Left hindlimb (tissue), 1 donor: ENCODE measurements at places on chromosomes 5 and 9.
A peak's percentile ranks its signal among the peaks of the same experiment; 100 is the strongest.

DNA sequence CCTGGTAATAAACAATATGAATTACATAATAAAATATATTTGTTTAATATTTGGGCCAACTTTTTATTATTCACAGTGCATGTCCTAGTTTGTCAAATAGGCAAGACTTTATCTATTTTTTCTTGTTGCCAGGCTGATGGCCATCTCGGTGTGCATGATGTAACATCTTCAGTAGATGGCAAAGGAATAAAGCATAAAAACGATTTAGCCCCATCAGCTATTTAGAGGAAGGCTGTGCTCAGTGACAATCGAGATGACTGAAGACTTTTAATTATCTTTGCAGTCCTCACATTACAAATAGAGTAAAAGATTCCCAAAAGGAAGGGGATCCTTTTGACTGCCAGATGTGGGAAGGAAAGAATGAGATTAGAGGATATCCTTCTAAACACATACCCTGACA lies 358.5 kb downstream of the PTPRD start:
- no peak for DNase-seq

GRCh38 chr9:119802133-119802532 lies 432.9 kb upstream of the BRINP1 start:
- DNase-seq, result no peak

DNA sequence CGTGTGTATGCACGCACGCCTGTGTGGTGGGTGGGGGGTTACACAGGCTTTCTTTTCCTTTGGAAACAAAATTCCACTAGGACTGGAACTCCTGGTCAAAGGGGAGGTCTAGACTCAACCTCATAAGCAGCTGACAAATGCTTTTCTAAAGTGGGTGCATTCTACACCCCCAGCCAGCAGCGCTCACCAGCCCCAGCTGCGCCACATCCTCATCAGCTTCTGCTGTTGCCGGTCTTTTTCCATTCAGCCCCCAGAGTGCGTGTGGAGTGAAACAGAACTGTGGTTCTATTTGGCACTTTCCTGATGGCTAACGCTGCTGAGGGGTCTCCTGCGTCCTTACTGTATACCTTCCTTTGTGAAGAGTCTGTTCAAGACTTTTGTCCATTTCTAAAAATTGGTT lies 77.6 kb upstream of the SARDH start:
- no peak for DNase-seq

GRCh38 chr5:143094087-143094521 lies 309.4 kb downstream of the NR3C1 start:
- no peak for DNase-seq

DNA sequence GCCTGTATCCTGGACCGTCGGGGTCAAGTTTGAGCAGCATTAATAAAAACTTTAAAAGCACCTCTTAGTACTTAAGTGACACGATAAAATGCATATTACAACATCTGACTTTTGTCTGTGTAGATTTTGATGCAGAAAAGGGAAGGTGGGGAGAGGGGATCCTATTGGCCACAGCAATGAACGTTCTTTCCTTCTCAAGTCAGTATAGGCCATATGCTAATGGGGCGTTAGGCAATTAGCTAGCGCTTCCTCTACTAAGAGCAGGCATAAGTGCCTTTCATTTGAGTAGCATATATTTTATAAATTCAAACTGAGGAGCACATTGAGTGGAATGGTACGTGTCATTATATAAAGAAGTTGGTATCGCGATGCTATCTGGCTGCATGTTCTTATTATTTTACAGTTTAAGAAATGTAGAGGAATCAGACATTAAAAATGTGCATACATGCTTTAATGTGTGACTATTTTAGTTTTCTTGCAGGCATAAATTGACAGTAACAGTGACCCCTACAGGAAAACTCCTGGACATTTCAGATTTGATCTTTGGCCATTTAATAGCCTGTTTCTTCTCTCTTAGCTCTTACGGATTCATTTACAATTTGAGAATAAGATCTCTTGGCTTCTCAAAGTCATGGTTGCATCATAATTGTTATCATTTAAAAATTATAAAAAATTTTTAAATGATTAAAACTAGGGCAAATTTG lies 1.1 kb upstream of the GNA14 start:
- no peak for DNase-seq

- DNase-seq, result peak; percentile 67
Measured at GRCh38 chr5:134439210-134439654, 27.6 kb upstream of the CDKN2AIPNL start.

GRCh38 chr5:6527749-6528455 lies 79.2 kb downstream of the UBE2QL1 start:
- DNase-seq, result no peak

DNA sequence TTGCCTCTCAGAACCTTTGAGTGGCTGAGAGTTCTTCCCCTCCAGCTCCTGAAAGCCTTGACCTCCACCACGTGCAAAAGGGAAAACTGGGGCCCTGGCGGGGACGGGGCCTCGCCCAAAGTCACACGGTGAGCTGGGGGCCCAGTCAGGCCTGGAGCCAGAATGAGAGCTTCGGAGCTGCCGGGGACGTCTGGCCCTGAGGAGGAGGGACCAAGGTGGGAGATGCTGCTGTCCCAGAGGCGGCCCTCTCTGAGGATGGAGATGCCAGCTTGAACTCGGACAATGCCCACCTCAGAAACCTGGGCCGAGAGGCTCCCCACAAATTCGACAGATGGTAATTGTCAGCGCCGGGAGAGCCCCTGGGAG lies 643 bp downstream of the AK8 start:
- no peak for DNase-seq

GRCh38 chr5:177496070-177496726 lies 1.2 kb downstream of the PDLIM7 start:
- no peak for DNase-seq

DNA sequence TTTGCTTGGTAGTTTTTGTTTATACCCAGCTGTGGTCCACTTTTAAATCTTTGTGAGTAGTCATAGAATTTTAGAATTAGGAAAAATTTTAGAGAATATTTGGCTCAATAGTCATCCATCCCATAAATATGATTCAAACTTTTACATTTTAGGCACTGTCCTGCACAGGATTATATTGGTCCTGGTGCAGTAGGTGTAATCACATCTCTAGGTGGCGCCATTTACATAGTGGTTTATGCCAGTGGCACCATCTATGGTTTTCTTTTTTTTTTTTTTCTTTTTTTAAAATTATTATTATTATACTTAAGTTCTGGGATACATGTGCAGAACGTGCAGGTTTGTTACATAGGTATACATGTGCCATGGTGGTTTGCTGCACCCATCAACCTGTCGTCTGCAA lies 260.7 kb upstream of the KCNN2 start:
- DNase-seq, result no peak

DNA sequence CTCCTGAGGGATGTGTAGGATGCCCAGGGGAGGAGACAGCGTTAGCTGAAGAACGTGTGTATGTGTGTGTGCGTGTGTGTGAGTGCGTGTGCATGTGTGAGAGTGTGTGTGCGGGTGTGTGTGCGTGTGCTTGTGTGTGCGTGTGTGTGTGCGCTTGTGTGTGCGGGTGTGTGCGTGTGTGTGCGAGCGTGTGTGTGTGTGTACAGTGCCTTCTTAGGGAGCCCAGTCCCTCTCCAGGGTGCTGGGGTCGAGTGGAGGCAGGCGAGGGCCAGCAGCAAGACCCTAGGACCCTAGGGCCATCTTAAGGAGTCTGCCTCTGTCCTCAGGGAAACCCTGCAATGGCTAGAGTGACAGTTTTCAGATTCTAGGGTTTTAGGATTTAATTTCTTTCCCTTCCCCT lies 26.0 kb upstream of the STXBP1 start:
- no peak for DNase-seq

DNA sequence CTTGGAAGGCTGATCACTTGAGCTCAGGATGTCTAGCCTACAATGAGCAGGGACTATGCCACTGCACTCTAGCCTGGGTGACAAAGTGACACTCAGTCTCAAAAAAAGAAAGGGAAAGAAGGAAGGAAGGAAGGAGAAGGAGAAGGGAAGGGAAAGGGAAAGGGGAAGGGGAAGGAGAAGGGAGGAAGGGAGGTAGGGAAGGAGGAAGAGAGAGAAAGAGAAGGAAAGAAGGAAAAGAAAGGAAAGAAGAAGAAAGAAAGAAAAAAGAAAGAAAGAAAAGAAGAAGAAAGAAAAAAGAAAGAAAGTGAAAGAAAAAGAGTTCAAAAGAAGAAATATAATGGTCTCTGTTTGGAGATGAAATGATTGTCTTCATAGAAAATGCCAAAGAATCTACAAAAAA lies 10.8 kb upstream of the CSF1R start:
- DNase-seq, result no peak

DNA sequence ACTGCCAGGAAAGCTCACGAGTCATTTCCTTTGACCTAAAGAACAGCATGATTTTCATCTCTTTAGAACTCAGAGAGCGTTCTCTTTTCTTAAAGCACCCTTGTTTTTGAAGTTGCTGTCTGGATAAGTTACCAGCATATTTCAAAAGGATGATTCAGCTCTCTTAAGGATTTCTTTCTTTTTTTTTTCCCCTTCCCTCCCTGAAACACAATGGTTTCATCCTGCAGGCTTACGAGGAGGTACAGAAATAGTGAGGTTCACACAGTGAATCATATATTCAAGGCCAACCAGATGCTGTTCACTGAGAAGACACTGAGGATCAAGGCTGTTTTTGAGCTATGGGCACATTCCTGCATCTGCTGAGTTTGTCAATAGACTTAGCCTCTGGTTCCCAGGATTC lies 257.2 kb downstream of the KIF4B start:
- DNase-seq, result no peak

DNA sequence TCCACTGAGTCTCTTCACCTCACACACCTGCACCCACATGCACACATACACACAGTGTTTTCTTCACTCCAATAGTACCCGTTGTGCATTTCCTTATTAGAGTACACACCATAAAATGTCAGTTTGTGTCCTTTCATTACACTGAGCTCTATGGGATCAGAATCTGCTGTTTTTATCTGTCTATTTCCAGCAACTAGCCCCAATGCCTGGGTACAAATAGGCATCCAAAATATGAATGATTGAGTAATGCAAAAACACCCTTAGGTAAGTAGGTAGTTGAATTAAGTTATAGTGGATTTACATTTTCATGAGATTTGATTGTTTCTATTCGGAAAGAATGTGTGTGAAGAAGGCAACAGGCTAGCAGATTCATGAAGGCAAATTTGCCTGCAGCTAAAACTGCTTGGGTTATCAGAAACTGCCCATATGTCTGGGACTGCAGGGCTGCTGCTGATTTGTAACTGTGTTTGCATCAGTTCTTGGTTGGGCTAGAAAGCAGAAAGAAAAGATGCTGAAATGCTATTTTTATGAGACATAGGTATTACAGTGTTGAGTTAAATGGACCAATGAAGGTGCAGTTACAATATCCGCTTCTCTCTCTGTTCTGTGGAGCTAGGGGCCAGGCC lies 26.9 kb downstream of the PPP3R2 start:
- DNase-seq, result no peak

DNA sequence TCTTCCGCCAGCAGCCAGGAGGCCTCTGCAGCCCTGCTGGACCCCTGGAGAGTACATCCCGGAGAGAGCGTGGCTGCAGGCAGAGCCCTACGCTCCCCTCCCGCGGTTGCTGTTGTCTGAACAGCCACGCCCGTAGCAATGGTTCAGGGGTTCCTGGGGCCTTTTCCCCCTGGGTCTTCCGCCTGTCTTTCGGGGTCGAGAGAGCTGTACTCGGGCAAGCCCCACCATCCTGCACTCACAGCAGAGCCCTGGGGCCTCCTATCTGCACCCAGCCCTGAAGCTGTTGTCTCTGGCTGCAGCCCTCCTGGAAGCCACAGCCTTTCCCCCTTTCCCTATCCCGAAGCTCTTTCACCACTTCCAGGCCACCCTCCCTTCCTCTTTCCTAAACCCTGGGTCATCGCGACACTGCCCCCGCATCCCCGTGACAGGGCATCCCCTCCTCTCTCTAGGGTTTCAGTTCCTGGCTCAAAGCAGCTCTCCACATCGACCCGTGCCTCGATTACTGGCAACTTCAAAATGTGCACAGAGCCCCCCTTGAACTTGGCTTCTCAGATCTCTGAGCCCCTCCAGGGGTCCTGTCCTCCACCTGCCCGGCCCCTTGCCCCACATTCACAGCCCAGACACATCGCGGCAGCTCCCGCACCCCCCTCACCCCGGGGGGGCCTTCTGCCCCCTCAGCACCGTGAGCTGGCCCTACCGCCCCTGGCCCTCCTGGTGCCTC lies 43.9 kb upstream of the CEP72 start:
- no peak for DNase-seq

DNA sequence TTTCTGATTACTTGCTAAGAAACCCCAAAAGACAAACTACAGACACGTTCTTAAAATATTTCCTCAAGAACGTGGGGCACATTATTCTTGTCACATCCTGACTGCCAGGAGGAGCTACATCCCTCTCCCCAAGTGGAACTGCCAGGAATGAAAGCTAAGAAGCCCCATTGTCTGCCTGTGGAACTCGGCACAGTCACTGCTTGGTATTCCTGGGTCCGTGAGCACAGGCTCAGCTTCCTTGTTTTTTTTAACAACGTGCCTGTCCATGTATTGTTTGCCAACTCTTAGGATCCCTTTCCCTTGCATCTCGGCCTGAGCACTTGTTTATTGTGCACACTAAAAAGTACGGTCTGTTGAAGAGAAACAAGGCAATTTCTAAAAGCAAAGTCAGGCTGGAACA lies 47.0 kb upstream of the SELENOP start:
- DNase-seq, result no peak

- DNase-seq, result peak; percentile 93
Measured at GRCh38 chr9:127897193-127897692, 2.2 kb downstream of the ST6GALNAC6 start.

DNA sequence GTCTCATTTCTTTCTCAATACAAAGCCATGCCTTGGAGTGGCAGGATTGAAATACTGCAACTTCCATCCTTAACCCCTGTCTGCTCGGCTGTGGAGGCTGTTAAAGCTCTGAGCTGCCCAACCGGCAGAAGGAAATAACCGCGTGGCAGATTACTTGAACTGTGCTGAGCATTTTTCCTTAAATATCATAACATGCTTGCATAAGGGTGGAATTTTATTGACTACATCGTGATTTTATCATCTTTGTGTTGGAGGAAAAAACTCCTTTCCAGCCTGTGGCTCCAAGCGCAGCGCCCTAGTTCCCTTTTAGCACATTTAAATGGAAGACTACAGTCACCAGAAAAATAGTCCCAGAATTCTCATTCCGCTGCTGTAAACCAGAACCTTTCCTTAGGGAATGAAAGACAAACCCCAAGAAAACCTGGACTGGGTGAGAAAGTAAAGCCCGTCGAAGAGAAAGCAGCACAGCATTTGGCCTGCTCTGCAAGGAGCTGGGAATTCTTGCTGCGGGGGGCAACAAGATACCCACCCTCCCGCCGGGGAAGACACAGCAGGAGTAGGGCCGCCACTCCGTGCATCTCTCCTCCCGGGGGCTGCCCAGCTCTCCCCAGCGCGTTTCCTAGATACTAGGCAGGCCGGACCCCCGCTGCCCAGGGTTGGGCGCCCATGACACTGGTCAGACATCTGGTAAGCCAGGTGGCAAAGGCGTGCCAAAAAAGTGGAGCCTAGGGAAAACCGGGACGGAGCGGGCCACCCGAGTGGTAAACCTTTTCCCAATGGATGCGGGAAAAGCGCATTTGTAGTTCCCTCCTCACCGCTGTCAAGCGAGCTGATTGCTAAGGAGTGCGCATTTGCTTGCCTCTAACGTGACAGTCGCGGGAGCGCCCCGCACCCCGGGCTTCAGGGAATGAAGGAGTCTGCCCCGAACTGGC lies 1.3 kb downstream of the SHC3 start:
- no peak for DNase-seq
